ENCODE measurements at places on chromosomes 4 and X. TPM values are rescaled to one million over a fixed set of nuclear protein-coding genes. Genes with fewer than 3 reads are reported as not detected.

CHRDL1 gene
- total RNA-seq: not detected

AMBN gene
- not detected for total RNA-seq

MAGEA10 gene
- not detected for total RNA-seq

NAAA gene
- total RNA-seq: 13.4 TPM

SH2D1A gene
- not detected for total RNA-seq

NXF3 gene
- not detected for total RNA-seq

IGSF1 gene
- not detected for total RNA-seq

F9 gene
- total RNA-seq: not detected

COX18 gene
- total RNA-seq: 16.8 TPM

CD38 gene
- not detected for total RNA-seq

DOCK11 gene
- 0.38 TPM for total RNA-seq

AMTN gene
- total RNA-seq: 0.79 TPM

PPARGC1A gene
- 1.6 TPM for total RNA-seq

FAM47A gene
- not detected for total RNA-seq

GRIA2 gene
- total RNA-seq: not detected

USP26 gene
- total RNA-seq: not detected

XAGE1A gene
- total RNA-seq: not detected

SLITRK4 gene
- total RNA-seq: under 0.01 TPM

ANXA3 gene
- total RNA-seq: 1,062 TPM

ITGB1BP2 gene
- 2.4 TPM for total RNA-seq

CXCL13 gene
- total RNA-seq: not detected
